Hippocampal formation (tissue), 2 donors: ENCODE measurements at places on chromosomes 13 and 19.

- DNase-seq, result no peak
Observed at GRCh38 chr19:2509096-2509495, 33.2 kb downstream of the GADD45B start.

- DNase-seq, result no peak
Observed at GRCh38 chr13:44660050-44660449, 83.9 kb upstream of the TSC22D1 start.

DNA sequence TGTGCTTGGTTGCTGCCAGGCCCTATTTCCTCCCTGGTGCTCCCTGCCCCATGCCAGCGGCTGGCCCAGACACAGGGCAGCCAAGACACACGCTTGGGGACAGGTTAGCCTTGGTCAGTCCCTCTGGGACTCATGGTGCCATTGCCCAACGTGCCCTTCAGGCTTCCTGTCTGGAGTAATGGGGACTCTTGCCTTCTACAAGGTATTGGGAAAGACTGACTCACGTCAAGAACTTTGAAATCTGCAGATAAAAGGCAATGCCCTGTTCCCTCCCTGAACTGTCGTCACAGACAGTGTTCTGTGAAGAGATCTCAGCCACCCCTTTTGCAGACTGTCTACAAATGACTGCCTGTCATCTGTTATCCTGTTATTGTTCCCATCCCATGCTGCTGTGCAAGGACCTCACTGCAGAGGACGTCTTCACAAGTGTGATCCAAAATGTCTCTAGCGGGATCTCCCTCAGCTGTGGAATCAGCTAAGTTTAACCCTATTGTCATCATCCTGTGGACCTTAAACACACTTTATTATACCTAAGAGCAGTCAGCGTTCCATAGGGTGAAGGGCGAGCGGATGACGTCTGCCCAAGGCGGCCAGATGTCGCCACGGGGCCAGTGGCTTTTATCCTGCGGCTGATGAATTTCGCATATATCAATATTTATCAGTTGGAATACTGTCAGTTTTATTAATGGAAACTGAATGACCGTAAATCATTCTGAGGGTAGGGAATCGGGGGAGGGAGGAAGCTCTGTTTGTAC, 59.0 kb downstream of the GSX1 start:
- no peak for DNase-seq

GRCh38 chr13:38606699-38607535, 80.0 kb upstream of the FREM2 start:
- no peak for DNase-seq

DNA sequence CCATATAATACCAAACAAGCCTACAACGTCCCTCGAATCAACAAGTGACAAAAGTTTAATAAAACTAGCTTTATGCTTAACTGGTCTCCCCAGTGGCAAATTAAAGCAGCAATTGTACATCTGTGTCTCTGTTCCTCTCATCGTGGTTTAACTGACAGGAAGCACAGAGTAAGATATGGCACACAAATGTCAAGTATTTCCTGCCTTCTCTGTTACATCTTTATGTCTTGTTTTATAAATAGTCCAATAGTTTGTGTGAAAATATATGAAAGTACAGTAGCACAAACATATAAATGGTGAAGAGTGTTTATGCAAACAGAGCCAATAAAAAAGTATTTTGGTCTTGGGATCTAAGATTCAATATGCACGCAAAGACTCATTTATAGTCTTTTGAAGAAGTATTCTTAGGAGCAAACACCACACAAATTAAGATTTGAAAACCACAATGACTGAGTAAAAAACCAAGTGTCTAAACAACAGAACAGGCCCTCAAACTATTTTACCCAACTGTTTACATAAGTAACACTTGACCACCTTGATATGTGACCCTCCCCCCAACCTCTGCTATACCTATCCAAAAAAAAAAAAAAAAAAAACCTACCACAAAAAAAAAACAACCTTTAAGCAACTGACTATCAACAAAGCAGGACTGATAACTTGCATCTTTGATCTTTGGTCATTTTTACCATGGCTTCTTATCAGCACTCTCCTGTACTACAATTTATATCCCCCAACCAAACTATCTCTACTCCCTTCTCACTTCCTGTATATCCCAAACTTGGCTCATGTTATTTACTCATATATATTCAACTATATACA, 14.0 kb downstream of the ELF1 start:
- no peak for DNase-seq

GRCh38 chr13:90618133-90618532, 729.4 kb upstream of the MIR17HG start:
- DNase-seq, result no peak

DNA sequence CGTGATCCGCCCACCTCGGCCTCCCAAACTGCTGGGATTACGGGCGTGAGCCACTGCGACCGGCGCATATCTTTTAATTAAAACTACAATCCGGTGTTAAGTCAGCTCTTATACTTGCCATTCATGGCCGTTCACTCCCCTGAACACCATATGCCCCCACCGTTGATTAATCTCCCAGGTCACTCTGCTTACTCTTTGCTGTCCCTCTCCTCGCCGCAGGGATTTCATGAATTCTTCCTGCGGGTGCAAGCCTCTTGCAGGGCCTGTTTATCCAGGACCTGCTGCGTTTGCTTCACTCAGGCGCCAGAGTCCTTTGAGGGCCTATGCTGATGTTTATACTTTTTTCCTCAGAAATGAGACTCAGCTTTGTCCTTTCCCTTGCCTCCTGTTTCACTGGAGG, 996 bp downstream of the ERVV-2 start:
- DNase-seq, result no peak

- no peak for DNase-seq
Observed at GRCh38 chr13:37492741-37493514, 105.6 kb downstream of the POSTN start.

DNA sequence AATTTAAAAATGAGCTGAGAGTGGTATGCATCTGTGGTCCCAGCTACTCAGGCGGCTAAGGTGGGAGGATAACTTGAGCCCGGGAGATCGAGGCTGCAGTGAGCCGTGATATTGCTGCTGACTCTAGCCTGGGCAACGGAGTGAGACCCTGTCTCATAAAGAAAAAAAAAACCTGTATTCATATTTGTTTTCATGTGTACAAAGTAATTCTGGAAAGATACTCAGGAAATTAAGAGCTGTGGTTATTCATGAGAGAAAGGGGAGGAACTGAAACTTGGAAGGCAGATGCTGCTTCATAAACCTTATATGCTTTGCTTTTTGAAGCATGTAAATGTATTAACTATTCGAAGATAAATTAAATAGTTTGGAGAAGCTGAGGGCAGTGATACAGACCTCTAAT, 8.8 kb upstream of the RLN3 start:
- DNase-seq, result no peak

DNA sequence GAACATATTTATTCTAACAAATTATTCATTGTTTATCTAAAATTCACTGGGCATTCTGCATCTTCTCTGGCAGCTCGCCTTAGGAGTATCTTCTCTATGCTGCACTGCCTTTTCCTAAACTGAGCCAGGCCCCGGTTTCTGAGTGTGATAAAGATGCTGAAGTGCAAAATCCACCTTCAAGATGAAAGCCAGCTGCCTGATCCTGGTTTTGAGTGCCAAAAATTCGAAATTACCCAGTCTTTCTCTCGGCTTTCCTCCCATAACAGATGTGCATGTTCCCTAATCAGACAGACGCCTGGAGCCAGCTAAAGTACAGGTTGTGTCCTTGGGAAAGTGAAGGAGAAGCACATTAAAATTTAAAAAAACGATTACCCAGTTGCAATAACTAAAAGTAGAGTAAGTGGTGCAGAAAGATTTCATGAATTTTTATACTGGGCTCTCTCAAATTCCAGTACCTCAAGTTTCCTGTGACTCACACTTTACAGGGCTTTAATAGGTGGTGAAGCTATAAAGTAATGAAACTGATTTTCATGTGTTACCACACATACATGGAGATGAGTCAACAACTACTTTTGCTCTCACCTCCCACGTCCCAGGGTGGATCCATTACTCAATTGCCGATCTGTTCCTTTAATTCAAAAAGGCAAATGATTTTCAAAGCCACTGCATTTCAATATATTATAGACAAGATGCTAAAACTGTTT, 65.0 kb upstream of the GTF2F2 start:
- no peak for DNase-seq

DNA sequence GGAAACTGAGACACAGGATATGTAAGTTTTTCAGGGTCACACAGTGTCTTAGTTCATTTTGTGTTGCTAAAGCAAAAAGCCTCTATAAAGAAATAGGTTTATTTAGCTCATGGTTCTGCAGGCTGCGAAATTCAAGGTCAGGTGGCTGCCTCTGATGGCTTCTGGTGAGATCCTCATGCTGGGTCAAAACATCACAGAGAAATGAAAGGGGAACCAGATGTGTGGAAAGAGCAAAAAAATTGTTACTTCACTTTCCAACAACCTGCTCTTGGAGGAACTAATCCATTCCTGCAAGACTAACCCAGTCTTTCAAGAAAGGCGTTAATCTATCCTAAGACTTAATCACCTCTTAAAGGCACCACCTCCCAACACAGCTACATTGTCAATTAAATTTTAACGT, 64.2 kb upstream of the UBL3 start:
- no peak for DNase-seq

- DNase-seq, result no peak
Observed at GRCh38 chr19:6198896-6199239, 63.4 kb downstream of the ACSBG2 start.

DNA sequence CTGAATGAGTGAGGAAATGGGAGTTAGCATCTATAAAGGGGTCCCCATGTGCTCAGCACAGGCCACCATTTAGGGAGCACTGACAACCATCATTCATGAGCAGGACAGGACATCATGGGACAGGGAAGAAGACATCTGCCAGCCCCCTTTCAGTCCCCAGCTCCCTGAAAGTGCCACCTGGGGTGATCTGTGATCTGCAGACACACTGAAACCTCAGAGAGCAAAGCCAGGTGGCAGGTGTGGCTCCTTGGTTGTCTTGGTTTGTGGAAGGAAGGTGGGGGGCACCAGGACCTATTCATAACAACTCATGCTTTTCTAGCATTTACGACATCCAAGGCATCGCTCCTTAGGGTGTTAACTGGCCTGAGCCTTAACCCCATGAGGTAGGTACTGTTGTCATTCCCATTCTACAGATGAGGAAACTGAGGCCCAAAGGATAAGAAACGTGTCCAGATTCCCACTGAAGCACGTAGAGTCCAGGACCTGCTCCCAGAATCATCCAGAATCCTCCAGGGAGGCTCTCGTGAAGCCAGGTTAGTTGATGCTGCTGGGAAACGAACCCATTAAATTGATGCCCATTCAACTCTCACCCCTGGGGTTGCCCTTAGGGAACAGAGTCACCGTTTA, 5.8 kb downstream of the KDELR1 start:
- DNase-seq, result no peak

DNA sequence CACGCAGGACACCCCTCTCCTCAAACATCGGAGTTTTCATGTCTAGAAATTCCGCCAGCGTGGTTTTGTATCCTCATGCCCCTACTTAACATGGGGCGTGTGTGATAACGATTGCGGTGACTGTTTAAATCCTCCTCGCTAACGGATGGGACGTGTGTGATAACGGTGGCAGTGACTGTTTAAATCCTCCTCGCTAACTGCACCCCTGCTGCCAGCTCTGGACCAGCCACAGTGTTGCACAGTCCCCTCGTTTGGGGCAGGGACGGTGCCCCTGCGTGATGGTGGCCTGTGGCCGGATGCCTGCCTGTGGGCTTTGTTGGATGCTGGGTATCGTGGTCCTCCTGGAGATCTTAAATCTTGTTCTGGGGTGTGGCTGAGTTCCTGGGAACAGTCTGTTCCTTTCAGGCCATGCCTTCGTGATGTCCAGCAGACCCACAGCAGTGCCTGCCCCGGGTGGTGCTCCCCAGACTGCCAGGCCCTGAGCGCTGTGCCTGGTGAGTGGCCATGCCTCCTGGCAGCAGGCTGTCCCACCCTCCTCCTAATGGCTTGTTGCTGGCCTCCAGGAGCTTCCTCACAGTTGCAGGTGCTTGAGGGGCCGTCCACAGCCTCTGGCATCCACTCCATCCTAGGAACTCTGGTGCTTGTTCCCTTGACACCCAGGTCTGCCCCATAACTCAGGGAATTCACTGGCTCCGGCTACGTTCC, 122.5 kb upstream of the MCF2L start:
- no peak for DNase-seq

- DNase-seq, result no peak
Observed at GRCh38 chr19:42125536-42125935, 6.7 kb downstream of the POU2F2 start.

DNA sequence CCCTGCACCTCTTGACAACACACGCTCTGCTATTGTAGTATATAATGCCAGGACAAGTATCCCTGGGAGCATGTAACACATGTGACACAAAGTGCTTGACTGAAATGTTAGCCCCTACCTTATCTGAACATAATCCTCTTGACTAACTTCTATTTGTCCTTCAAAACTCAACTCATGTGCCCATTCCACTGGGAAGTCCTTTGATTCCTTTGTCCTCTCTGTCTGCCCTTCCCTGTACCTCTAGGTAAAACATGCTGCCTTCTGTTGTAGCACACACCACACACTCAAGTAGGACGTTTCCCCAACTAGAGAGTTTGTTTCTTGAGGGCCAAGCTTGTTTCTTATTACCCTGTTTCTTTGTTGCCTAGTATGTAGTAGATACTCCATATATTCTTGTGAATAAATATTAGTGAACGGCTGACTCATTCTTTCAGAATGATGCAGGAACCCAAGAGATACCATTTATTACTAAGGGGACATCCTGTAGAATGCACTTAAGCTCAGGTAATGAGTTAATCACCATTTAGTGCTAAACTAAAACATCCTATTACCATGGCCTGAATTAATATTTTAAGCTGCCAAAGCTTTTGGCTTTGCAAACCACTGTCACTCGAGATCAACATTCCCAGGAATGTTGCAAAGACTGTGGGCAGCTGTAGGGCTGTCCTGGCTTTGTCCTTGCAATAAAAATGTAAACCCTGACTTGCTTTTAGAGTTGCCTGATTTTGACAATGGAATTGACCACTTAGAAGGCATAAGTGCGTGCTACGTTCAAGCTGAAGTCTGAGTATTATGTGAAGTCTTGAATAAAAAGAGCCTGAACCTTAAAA, 313.4 kb downstream of the COG6 start:
- no peak for DNase-seq

GRCh38 chr19:43639519-43640423, at the start of gene CADM4:
Gene CADM4 (minus strand): TSS chr19:43639850. CDS start chr19:43639790, 60 bp downstream.
- no peak for DNase-seq

GRCh38 chr13:26026211-26026610, 25.6 kb downstream of the SHISA2 start:
- no peak for DNase-seq

DNA sequence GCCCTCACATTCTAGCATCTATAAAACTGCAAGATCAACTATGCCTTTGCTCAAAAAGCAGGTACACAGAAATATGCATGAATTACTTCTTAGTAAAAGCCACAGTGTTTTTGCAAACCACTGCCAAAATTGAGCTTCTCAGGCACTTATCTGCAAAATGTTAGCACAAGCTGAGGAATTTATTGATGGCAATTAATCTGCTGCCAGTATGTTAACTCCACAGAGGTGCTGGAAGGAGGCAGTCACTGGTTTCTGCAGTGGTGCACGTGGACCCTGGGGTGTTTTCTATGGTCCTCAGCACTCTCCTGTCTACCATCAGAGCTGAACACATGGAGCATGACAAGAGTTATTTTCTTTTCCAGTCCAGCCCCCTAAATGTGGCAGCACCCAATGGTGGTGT, 44.2 kb downstream of the CLDN10 start:
- no peak for DNase-seq

- no peak for DNase-seq
Observed at GRCh38 chr19:48598996-48599700, 7.4 kb upstream of the SPACA4 start.

- no peak for DNase-seq
Observed at GRCh38 chr13:73981595-73981994, 152.6 kb downstream of the KLF12 start.

GRCh38 chr13:44197791-44198770, 175.5 kb upstream of the SERP2 start:
- no peak for DNase-seq
